ENCODE measurements at places on chromosomes 6 and 20. TPM values are rescaled to one million over a fixed set of nuclear protein-coding genes. Genes with fewer than 3 reads are reported as not detected.

GRCh38 chr6:13252790-13253189 is 75.5 kb downstream of the TBC1D7 start:
- no peaks in the 10 kb centered on the region for H3K36me3 ChIP-seq
- no peak for DNase-seq
- H3K4me3 ChIP-seq, result no peak overlapping the region
- H3K27ac ChIP-seq, result no peak overlapping the region

DNA sequence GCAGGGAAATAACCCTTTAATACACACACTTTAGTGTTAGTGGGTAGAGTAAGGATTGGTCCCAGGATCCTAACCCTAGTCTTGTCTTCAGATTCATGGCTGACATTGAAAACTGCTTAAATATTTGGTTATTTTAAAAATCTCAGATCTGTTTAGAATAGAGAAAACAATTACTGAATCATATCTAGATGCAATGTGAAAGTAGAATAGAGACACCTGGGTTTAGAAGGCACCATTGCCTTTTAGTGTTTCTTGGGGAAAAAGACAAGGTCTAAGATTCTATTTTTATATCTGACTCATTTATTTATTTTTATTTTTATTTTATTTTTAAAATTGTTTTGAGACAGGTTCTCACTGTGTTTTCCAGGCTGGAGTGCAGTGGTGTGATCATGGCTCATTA is 6.0 kb downstream of the DDX43 start:
- no peak overlapping the region for H3K4me3 ChIP-seq
- no peaks in the 10 kb centered on the region for H3K27me3 ChIP-seq
- no peak overlapping the region for H3K27ac ChIP-seq
- no peaks in the 10 kb centered on the region for H3K36me3 ChIP-seq

DNA sequence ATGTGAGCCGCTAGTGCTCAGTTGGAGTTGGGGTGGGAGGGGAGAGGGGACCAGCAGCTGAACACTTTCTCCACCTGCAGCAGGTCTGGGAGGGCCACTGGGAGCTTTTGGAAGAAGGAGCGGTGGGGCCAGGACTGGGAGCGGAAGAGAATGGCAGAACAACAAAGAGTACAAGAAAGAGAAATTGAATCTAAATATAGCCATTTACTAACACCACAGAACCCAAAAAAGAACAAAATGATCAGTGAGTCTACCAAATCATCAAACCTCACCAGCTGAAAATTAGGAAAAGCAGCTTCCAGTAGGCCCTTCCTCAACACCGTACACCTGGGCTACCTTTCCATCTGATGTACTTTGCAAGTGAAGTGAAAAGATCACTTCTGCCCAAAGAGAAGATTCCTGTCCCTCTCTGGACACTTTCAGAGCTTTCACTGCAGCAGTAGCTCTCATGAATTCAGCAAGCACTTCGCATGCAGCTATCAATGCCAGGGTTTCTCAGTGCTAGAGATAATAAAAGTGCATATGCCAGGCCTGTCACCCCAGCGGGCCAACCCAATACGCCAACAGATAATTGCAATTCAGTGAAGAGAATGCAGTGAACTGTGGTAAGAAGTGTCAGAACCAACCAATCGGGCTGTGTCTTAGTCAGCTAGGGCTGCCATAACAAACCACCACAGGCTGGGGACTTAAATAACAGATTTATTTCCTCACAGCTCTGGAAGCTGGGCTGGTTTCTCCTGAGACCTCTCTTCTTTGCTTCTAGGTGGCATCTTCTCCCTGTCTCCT is 597 bp downstream of the LY86 start:
- H3K36me3 ChIP-seq, result no peaks in the 10 kb centered on the region
- no peaks in the 10 kb centered on the region for H3K27me3 ChIP-seq
- H3K27ac ChIP-seq, result no peak overlapping the region
- H3K4me1 ChIP-seq, result no peaks in the 10 kb centered on the region

GRCh38 chr20:956330-956951 is 40.3 kb upstream of the ANGPT4 start:
- no peaks in the 10 kb centered on the region for H3K36me3 ChIP-seq
- no peaks in the 10 kb centered on the region for H3K4me1 ChIP-seq
- DNase-seq, result peak; percentile 77
- H3K27ac ChIP-seq, result no peak overlapping the region
- no peak overlapping the region for H3K4me3 ChIP-seq

DNA sequence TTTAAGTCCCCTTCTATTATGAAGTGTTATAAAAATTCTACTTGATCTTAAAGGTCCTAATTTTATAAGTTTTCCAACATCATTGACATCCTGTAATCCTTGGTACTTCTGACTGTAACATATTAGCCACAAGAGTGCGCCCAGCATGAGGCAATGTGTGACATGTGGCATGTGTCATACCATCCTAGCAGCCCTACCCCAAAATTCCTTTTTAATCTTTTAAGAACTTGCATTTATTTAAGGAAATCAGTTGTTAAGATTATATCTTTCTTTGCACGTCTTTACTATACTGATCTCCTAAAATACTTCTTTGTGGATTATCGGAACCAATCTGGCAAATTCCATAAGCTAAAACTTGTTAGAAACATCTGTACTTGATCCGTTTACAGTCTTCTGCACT is 167.1 kb upstream of the SLC24A3 start:
- H3K36me3 ChIP-seq, result no peaks in the 10 kb centered on the region
- no peaks in the 10 kb centered on the region for H3K4me1 ChIP-seq
- H3K27ac ChIP-seq, result no peak overlapping the region
- DNase-seq, result no peak
- no peak overlapping the region for H3K4me3 ChIP-seq

The ZNF76 gene
- 49.2 TPM for total RNA-seq

The HTR1B gene
- total RNA-seq, result 1.9 TPM

The OR2J3 gene
- total RNA-seq, result not detected

The TJAP1 gene
- total RNA-seq, result 38.5 TPM

The C20orf141 gene
- total RNA-seq, result not detected
